Activated T-helper 1 cell treated with anti-CD3 and anti-CD28 coated beads, Interleukin-2, amount 50 U/mL, for 16 hours (primary cell): ENCODE measurements at places on chromosomes 7 and 10.

- no peak for DNase-seq
Observed at GRCh38 chr7:7792056-7792455, 73.6 kb upstream of the RPA3 start.

- no peak for DNase-seq
Observed at GRCh38 chr10:105956550-105956949, 1208.0 kb downstream of the SORCS1 start.

DNA sequence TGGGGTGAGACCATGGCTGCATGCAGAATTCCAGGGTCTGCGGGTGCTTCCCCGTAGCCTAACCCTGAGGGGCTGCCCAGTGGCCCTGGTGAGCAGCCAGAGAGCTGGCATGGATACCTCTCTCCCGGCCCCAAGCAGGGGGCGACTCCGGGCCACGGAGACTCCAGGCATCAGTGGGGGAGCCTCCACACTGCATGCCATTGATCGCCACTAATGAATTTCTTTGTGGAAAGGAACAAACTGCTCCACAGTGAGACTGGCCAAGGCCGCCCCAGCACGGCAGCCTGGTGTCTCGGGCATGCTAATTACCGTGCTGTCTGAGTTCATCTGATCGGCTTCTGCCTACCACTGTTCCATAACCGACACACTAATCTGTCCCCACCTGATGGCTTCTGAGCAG lies 184.4 kb downstream of the GRID1 start:
- no peak for DNase-seq

- no peak for DNase-seq
Observed at GRCh38 chr7:44184873-44185446, 4.3 kb downstream of the GCK start.
